ENCODE measurements at places on chromosomes 16 and 17.

GRCh38 chr16:81266680-81267095 is 28.2 kb downstream of the BCO1 start:
- DNase-seq = no peak

DNA sequence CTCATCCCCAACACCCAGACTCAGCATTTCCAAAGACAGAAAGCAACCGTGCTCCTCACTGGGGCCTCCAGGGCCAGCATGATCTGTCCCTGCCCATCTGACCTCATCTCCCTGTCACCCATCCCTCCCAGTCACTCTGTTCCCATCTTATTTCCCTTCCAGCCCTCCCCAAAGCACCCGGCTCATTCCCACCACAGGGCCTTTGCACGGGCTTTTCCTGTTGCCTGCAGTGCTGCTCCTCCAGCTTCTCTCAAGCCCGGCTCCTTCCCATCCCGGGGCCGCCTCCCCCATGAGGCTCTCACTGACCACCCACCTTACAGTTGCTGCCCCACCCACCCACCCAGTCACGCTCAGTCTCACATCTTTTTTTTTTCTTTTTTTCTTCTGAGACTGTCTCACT is 54.8 kb downstream of the RMI2 start:
- DNase-seq = no peak

DNA sequence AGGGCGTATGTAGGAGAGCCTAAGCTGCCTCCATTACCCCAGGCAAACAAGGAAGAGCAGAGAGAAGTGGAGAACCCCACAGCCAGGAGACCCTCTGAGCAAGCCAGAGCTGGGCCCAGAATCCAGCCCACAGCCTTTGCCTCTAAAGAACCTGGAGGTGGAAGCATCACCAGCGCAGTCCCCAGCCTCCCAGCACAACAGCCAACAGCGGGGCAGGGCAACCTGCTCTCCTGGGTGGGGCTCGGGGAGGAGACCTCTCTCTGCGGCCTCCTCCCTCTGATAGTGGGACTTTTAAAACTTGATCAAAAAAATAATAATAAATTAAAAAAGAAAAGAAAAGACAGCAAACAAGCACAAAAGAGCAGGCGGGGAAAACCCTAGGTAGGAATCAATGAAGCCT is 45.9 kb downstream of the AXIN2 start:
- no peak for DNase-seq

- DNase-seq = no peak
These were observed 6.9 kb downstream of the PLLP start for GRCh38 chr16:57277586-57277985.

GRCh38 chr17:35877345-35878029 is 2.7 kb downstream of the CCL5 start:
- DNase-seq = no peak

GRCh38 chr17:37134050-37134449 is 185.3 kb downstream of the AATF start:
- DNase-seq = no peak

GRCh38 chr16:5903153-5903552 is 805.6 kb upstream of the EEF2KMT start:
- DNase-seq = no peak

DNA sequence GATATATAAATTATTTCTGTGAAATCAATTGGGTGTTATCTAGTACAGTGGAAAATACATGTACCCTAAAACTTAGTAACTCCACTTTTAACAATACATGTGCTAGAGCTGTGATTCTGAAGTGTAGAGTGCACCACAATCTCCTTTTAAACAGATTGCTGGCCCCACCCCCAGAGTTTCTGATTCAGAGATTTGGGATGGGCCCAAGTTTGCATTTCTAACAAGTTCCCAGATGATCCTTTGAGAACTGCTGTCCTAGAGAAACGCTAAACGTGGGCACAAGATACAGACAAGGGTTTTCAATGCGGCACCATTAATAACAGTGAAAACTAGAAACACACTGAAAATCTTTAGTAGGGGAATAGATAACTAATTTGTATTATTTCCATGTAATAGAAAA is 49.2 kb downstream of the NXPH3 start:
- no peak for DNase-seq

GRCh38 chr16:23823475-23824384 is 12.1 kb upstream of the PRKCB start:
- no peak for DNase-seq

GRCh38 chr16:80150978-80151721 is 389.6 kb upstream of the DYNLRB2 start:
- no peak for DNase-seq

GRCh38 chr16:11181899-11182279 is 74.1 kb downstream of the SOCS1 start:
- DNase-seq = no peak

GRCh38 chr17:78294356-78294755 is 62.9 kb downstream of the TMEM235 start:
- no peak for DNase-seq

DNA sequence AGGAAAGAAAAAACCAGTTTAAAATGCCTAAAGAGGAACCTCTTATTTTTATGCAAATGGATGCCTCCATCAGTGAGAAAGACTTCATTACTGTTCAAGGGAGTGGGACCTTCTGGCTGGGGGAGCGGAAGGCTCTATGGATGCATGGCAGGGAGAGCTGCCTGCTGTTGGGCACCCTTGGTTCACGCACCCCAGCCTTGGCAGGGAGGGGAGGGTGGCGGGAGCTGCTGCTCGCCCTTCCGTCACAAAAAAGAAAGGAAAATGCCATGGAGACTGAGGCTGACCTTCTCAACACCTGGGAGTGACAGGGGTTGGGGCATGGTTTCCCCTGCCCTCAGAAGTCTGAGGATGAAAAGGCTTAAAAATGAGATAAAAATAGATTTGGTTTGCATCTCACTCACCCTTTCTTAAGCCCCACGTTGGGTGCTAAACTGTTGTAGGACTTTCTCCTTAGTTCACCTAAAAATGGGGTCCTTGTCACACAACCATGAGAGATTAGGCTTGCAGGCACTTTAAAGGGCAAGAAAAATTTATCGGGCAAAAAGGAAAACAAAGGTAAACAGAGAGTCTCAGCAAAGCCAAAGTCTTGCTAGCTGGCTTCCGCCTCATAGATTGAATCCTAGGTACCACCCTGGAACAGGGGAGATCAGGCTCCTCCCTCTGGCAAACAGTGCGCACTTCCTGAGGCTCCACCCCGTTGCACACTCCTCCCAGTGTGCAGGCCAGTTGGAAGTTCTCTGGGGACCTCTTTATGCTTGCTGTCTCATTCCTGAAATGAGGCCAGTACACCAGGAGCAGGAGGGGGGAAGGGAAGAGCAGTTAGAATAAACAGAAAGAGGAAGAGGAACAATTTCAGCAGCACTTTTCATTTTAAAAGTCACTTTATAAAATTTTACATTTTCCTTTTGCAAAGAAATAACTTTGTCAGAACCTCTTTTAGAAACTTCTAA is 31.6 kb downstream of the PHKB start:
- no peak for DNase-seq

GRCh38 chr16:80518436-80518835 is 22.4 kb upstream of the DYNLRB2 start:
- no peak for DNase-seq

- DNase-seq = no peak
These were observed 347.5 kb upstream of the TNRC6C start for GRCh38 chr17:77610972-77611521.

DNA sequence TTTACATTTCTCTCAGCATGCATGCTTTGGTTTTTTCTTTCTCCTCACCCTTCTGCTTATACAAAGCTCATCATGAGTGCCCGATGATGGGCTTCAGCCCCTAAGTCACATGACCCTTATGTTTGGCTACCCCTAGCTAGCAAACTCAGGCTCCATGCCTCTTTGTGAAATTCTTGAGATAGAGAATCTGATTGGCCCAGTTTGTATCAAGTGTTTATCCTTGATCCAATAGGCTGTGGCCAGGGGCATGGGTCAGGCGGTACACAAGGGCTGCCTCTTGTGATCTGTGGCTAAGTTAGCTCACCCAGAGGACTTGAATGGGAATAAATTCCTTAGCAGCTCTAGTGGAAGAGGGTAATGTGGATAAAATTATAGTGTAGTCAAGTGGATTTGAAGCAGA is 11.5 kb upstream of the TOX3 start:
- DNase-seq = no peak

GRCh38 chr16:75271441-75272096 is 20.1 kb upstream of the BCAR1 start:
- DNase-seq = no peak

DNA sequence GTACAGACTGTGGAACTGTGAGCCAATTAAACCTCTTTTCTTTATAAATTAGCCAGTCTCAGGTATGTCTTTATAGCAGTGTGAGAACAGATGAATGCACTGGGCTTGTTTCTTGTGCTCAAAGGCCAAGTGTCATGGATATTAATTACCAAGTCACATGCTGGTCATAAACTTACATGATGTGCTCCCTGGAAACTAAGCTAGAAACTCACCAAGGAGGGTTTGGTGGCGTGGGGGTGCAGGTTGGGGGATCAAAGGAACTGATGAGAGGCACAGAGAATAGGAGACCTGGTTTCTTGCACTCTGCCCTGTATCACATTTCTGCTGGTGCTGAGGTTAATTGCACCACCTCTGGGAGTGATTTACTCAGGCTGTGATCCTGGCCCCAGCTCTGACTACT is 31.2 kb upstream of the TMC5 start:
- DNase-seq = no peak

GRCh38 chr17:50511058-50511457 is 2.8 kb downstream of the MYCBPAP start:
- DNase-seq = no peak

GRCh38 chr16:67105246-67105645 is 4.5 kb upstream of the PHAF1 start:
- no peak for DNase-seq

GRCh38 chr17:31068291-31068690 is 26.5 kb upstream of the NF1 start:
- no peak for DNase-seq

- no peak for DNase-seq
These were observed 31.9 kb downstream of the C16orf78 start for GRCh38 chr16:49405530-49405929.

DNA sequence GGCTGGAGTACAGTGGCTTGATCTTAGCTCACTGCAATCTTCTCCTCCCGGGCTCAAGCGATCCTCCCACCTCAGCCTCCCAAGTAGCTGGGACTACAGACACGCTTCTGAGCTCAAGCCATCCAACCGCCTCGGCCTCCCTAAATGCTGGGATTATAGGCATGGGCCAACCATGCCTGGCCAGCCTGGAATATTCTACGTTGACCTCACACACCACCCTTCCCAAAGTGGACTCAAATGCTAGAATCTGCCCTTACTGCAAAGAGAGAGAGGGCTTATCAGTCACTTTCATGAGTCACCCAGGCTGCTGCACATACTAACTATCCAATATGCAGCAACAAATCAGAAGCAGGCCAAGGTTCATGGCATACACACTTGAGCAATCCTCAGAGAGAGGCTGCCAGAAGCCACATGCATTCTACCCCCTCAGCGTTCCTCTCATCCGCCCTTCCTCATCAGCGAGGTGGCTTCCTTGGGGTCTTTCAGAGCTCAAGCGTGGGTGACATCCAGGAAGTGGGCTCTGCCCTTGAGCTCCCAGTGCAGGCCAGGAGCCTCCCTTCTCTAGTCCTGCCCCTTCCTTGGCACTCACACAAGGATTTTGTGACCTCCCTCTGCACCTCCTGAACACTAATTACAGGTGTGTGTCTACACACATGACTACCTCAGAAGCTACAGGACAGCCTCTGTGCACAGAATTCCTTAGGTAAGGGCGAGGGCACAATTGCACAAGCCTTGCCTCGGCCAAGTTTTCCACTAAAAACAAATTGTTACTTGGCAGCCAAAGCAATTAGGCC is 24.8 kb upstream of the SIAH1 start:
- DNase-seq = no peak

DNA sequence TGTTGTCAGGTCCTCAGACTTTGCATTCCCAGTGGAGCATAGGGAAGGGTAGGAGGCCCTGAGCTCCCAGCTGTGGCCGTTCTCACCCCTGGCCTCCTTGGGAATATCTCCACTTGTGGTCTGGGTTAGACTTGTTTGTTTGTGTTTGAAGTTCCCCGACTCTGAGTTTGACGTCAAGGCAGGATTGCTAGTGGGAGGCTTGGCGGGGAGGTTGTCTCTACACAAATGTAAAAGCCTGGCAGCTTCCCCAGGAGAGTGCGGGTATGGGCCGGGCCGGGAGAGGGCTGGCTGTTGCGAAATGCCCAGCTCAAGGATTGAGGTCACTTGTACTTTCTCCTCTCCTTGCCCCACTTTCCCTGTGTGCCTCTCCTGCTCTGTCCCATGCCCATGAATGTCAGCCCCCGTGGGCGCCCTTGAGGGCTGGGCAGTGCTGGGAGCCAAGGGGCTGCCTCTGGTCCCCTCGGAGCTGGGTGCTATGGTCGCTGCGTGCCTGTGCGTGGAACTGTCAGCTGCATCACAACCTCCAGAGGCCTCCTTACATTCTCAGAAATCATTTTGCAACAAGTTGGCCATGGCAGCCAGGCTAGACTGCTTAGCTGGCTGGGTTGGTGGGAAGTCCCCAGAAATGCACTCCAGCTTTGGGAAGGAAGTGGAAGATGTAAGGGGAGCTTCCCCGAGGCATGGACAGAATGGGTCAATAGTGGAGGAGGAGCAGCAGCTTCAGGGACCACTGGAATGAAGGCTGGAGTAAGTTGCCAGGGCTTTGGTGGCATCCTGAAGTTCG is 84.3 kb downstream of the KSR1 start:
- DNase-seq = no peak

DNA sequence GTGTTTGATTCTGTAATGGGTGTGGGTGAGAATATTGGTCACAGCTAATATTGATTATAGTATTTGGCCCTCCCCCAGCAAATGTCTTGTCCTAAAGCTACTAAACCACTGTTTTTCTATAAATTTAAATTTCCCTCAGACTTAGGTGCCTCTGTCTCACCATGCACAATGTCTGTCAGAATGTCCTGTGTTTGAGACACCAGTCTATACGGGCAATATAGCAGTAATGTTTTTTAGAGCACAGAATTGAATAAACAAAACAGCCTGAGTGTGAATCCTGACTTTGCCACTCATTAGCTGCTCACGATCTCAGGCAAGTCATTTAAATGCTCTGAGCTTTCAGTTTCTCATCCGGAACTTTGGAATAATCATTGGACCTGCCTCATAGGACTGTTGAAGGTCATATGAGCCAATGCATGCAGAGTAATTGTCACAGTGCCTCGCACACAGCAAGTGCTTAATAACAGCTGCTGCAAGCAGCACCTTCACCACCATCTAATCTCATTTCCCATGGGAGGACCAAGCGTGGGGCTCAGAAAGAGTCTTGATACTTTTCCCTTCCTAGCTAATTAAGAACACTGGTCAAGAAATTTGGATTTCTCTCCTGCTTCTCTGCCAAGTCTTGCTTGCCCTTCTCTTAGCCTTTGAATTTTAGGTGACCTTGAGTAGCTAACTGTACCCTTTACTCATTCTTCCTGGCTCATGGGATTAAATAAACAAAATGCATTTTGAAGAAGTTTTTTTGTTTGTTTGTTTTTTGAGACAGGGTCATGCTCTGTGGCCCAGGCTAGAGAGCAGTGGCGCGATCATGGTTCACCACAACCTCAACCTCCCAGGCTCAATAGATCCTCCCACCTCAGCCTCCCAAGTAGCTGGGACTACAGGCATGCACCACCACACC is 9.8 kb downstream of the HLF start:
- no peak for DNase-seq

- no peak for DNase-seq
These were observed 123.2 kb downstream of the CDRT15L2 start for GRCh38 chr17:20702692-20703091.

- no peak for DNase-seq
These were observed 4.7 kb downstream of the PRAC1 start for GRCh38 chr17:48717367-48718226.
